ENCODE measurements at places on chromosomes 11 and 22.
A peak's percentile ranks its signal among the peaks of the same experiment; 100 is the strongest.

DNA sequence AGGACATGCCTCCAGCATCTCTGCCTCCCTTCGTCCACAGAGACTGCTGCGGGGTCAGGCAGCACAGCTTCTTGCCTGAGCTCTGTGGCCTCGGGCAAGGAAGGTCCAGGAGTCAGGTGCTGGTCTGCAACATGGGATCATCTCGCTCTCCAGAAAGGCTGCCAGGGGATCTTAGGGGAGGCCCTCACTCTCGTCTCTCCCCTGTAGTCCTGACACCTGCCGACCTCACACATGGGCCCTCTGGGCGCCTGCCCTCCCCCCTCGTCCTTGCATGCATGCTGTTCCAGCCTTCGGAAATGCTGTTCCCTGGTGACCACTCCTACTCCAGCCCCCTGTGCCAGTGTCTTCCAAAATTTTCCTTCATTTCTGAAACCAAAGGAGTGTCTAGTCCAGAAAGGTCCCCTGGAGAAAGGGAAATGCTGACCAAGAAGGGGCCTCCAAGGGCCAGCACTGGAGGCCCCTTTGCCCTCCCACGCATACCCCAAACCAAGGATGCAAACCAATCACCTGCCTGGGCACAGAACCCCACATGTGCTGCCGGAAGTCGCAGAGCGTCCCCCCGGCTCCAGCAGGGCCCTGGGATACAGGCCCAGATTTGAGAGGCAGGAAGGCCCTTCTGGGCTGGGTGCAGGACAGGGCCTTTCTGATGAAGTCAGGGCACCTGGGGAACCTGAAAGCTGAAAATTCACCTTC lies 41.0 kb downstream of the IGF2 start:
- no peak for DNase-seq

DNA sequence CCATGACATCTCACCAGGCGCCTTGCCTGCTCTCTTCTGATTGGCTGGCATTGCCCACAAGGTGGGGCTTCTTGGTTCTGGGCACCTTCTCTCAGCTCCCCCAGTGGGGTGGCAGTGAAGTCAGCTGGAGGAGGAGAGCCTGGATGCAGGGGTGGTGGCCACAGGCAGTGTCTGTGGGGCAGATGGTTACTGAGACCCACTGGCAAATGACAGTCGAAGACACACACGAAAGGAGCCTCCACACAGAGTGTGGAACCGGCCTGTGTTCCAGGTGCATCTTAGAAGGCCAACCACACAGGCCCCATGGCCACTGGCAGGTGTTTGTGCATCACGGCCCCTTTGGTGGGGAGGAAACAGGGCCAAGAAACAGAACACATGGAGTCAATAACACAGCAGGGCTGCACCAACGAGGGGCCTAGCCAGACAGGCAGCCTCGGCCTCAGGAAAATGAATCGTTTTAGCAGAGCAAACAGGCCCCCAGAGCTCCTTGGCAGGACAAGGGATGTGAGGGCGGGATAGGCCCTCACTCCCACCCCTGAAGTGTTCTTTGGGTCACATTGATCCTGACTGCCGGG lies 683.4 kb downstream of the TBC1D22A start:
- no peak for DNase-seq

DNA sequence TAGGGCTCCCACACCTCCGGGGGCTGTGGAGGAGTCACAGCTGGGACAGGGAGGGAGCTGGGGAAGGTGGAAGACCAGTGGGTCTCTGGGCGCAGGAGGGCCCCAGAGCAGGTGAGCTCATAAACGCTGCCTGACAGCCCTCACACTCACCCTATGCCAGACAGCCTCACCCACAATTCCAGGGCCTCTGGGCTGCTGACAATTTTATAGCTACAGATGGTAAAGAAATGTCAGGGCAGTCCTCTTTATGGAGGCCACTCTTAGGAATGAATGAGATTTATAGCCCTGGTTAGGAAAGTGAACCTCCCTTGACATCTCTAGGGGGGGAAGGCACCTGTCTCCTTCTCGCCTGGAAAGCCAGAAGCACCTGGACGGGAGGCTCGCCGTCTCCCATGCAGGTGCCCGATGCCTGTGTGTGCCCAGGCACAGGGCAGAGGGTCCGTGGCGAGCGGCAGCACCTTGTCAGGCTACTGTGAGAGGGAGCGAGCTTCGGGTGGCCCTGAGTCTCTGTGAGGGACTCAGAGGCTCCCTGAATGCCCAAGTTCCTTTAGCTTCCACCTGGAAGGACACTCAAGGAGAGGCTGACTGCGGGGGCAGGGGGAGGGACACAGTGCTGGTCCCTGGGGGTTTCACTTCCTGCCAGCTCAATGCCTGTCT lies 39.9 kb downstream of the IGSF9B start:
- DNase-seq: no peak

GRCh38 chr11:64933935-64934681 lies 1.6 kb downstream of the GPHA2 start:
- peak; percentile 31 for DNase-seq

- DNase-seq: no peak
Measured at GRCh38 chr11:61553373-61554171, 27.3 kb downstream of the SYT7 start.

GRCh38 chr11:75351791-75352587 lies 528 bp upstream of the ARRB1 start:
- peak; percentile 98 for DNase-seq

DNA sequence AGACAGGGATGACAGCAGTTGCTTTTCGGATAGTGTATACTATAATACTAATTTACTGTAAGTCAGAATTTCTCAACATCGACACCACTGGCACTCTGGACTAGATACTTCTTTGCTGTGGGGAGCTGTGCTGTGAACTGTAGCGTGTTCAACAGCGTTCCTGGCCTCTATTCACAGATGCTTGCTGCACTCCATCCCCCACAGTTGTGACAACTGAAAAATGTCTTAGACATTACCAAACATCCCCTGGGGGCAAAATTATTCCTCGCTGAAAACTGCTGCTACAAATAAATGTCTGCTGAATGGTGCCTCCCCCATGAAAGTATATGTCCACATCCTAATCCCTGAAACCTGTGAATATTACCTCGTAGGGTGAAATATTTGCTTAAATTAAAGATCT lies 7.5 kb upstream of the SLC15A3 start:
- no peak for DNase-seq

GRCh38 chr22:45602824-45603595 lies 68.6 kb upstream of the ATXN10 start:
- peak; percentile 96 for DNase-seq

- no peak for DNase-seq
Measured at GRCh38 chr11:68948935-68949334, 31.9 kb downstream of the MRGPRD start.

DNA sequence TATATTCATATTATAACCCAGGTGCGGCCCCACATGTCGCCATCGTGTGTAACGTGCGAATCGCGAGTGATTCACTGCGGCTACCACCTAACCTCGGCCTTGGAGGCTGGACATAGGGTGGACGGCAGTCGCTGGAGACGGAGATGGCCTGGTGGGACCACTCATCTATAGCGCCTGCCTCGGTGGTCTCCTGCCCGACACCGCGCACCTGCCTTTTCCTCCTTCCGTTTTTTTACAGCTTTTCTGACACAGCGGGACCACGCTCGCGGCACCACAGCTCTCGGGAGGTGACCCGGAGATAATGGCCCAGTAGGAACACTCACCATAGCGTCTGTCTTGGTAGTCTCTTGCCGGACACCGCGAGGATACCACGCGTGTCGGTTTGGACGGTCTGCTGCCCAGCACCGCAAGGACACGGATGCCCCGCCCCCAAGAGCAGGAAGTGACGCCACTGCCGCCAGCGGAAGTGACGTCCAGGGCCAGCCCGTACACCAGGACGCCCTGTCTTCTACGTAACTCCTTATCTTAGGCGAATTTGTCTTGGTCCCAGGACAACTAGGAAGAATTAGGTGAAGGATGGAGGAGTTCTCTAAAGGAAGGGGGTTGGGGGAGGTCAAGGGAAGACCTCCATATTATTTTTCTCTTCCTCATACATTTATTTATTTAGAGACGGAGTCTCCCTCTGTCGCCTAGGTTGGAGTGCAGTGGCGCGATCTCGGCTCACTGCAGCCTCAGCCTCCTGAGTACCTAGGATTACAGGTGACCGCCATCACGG lies 6.4 kb downstream of the SNU13 start:
- peak; percentile 87 for DNase-seq

Measured in NB4 (cell line).